ENCODE measurements at places on chromosomes 12 and 14.

GRCh38 chr14:34347683-34348082 lies 114.4 kb downstream of the SPTSSA start:
- no peak for DNase-seq

GRCh38 chr12:90826036-90826435 lies 128.9 kb downstream of the CCER1 start:
- DNase-seq, result no peak

GRCh38 chr14:63918411-63918810 lies 65.6 kb downstream of the SYNE2 start:
- no peak for DNase-seq

DNA sequence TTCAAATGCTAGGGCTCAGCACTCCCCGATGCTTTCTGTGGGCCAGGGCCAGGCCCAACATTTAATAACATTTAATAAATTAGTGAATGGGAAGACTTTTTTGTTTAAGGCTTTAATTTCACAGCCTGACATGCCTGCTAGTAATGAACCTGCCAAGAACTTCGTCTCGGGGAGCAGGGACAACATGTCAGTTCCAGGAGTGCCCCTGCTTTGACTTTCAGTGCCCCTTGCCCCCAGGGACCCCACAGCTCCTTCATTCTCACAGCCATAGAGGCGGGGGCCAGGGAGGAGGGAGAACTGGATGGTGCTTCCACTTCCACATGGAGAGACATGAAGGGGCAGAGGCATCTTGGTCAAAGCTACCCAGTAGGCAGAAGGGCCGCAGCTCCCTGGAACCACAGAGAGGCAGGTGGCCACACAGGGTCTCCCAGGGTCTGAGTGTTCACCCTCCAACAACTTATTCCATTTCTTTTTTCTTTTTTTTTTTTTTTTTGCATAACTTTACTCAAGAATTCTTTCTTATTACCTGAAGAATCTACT lies 66.0 kb upstream of the DDX11 start:
- DNase-seq, result no peak

GRCh38 chr12:60421741-60422140 lies 825.9 kb downstream of the SLC16A7 start:
- DNase-seq, result no peak

- peak; percentile 87 for DNase-seq
Measured at GRCh38 chr14:22852940-22853767, 16.8 kb downstream of the MMP14 start.

DNA sequence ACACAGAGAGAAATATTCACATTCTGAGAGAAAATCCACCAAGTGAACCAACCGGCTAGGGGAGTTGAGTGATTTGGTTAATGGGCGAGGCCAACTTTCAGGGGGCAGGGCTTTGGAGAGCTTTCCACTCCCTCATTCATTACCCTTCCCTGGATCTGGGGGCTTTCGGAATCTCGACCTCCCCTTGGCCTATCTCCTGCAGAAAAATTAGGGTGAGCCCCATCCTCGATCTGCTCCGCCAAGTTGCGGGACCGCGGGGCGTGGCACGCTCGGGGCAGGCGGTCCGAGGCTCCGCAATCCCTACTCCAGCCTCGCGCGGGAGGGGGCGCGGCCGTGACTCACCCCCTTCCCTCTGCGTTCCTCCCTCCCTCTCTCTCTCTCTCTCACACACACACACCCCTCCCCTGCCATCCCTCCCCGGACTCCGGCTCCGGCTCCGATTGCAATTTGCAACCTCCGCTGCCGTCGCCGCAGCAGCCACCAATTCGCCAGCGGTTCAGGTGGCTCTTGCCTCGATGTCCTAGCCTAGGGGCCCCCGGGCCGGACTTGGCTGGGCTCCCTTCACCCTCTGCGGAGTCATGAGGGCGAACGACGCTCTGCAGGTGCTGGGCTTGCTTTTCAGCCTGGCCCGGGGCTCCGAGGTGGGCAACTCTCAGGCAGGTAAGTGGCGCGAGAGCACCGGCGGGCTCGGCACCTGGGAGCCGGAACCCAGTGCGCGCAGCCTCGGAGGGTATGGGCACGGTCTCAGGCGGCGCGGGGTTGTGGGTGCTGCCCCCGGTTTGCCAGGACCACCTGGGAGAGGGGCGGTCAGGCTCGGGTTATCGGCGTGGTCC lies at the start of gene ERBB3:
ERBB3 (plus strand) TSS at position 443 of the 833 bp plus-strand sequence; CDS start at position 579, 136 bp downstream.
- peak; percentile 58 for DNase-seq

DNA sequence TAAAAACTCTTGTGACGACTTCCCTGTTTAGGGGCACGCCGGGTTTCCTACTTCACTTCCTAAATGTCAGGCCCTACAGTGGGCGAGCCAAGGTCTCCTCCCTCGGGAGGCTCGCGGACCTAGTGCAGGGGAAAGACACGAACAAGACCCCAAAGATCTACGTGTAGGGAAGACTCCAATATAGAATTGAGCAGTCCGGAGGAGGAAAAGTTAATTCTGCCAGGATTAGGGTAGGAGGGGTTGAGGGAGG lies 564 bp downstream of the ATXN3 start:
- DNase-seq, result peak; percentile 60

- DNase-seq, result no peak
Measured at GRCh38 chr14:65318636-65319506, 93.7 kb upstream of the FUT8 start.

- peak; percentile 62 for DNase-seq
Measured at GRCh38 chr14:69580009-69580577, 5.4 kb upstream of the CCDC177 start.

Data from hematopoietic multipotent progenitor cell treated with erythropoietin and hydrocortisone succinate and interleukin-3 and kit ligand, for 8 days (in vitro differentiated cells).